ENCODE measurements at places on chromosomes 5 and 9.

DNA sequence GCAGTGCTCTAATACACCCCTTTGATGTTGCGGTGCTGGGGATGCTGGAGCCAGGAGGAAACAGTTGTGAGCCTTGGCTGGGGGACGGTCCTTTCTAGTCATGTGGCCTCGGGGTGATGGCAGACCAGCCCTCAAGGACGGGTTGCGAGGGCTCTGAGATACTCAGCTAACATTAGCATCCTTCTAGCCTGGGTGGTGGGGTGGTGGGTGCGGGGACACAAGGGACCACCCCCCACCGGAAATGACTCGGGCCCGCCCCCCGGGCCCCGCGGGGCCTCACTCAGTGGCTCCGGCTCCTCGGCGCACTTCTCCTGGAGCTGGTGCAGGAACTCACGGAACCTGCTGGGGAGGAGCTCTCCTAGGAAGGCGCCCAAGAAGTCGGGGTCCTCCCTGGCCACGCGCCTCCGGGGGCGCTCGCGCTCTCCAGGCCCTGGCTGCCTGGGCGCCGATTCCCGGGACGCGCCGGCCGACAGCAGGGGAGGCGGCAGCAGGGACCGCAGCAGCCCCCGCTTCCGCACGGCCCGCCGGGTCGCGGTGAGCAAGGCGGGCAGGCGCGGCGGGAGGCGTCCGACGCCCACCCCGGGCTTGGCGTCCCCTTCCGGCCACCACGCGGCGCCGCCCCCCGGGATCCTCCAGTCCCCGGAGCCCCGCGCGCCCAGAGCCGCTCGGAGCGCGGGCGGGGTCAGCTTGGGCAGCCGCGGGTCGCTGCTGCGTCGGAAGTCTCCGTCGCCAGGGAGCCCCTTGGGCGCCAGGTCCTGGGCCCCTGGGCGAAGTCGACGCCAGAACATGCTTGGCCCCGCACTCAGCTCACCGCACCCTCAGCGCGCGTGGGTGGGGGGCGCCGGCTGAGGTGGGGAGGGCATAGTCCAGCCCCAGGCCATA, 873 bp downstream of the C9orf50 start:
- DNase-seq: no peak

DNA sequence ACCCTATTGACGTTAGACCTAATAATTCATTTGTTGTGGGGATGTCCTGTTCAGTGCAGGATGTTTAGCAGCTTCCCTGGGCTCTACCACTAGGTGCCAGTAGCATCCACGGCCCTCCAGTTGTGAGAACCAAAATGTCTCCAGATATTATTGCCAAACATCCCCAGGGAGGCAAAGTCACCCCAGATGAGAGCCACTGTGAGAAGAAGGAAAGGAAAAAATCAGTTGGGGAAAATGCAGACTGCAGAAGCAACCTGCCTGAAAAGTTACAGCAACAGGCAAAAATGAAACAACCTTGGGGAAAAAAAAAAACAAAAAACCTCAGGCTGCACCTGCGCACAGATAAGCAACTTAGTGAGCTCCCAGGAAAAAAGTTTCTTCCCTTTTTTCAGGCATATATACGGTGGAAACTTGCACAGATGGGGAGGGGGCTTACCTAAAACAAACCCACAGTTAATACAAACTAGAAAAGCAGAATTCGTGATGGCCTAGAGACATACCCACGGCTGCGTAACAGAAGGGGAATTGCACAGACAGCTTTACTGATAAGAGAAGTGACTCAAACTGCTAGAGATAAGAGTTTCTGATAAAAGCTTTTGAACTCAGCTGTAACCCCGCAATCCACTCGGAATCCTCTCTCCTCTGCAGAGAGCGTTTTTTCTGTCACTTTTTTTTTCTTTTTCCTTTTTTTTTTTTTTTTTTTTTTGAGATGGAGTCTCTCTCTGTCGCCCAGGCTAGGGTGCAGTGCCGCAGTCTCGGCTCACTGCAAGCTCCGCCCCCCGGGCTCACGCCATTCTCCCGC, 29.8 kb upstream of the FBP1 start:
- DNase-seq: peak; percentile 71

- DNase-seq: no peak
These were observed 121.4 kb downstream of the FER start for GRCh38 chr5:108869066-108869465.

DNA sequence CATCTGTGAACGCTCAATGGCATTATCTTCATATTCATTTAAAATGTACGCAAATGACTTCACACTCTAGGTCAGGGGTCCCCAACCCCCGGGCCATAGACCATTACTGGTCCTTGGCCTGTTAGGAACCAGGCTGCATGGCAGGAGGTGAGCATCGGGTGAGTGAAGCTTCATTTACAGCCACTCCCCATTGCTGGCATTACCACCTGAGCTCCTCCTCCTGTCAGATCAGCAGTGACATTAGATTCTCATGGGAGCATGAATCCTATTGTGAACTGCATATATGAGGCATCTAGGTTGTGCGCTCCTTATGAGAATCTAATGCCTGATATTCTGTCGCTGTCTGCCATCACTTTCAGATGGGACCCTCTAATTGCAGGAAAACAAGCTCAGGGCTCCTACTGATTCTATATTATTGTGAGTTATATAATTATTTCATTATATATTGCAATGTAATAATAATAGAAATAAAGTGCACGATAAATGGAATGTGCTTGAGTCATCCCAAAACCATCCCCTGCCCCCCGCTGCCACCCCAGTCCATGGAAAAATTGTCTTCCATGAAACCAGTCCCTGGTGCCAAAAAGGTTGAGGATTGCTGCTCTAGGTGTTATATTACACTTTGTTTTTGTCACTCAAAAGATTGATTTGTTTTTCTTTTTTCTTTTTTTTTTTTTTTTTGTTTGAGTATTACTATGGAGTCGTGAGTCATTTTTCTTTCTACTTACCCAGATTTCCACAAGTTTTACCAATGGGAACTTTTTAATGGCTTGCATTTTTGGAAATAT, 127.2 kb downstream of the DOCK8 start:
- no peak for DNase-seq

GRCh38 chr5:138504799-138505198, 38.2 kb downstream of the ETF1 start:
- no peak for DNase-seq

DNA sequence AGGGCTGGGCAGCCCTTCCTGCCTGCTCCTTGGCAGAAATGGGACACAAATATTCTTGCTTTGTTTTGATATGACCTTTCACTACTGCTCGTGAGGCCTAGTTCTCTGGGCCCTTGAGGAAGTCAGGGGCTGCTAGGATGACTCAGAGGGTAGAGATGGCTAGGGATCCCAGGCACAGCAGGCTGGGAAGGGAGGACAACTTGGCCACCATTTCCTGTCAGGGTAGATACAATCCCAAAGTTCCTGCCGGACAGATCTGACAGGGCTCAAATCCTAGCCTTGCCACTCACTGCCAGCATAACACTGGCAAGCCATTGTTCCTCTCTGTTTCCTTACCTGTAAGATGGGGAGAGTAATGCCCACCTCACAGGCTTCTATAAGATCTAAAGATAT, 31.7 kb upstream of the MEIKIN start:
- no peak for DNase-seq

DNA sequence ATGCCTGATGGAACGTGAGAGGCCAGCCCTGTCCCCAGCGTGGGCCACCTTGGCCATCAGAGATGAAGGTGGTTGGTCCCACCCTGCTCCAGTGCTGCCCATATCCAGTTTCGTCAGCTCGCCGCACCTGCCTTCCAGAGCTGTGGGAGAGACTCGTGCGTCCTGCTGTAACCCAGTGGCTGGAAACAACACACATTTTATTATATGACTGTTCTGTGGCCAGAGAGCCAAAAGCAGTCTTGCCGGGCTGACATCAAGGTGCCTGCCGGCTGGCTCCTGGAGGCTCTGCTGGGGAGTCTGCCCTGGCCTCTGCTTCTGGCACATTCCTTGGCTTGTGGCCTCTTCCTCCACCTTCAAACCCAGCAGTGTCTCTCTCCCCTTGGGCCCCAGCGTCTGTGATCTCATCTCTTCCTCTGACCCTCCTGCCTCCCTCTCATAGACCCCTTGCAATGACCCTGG, 94.7 kb downstream of the RXRA start:
- no peak for DNase-seq

DNA sequence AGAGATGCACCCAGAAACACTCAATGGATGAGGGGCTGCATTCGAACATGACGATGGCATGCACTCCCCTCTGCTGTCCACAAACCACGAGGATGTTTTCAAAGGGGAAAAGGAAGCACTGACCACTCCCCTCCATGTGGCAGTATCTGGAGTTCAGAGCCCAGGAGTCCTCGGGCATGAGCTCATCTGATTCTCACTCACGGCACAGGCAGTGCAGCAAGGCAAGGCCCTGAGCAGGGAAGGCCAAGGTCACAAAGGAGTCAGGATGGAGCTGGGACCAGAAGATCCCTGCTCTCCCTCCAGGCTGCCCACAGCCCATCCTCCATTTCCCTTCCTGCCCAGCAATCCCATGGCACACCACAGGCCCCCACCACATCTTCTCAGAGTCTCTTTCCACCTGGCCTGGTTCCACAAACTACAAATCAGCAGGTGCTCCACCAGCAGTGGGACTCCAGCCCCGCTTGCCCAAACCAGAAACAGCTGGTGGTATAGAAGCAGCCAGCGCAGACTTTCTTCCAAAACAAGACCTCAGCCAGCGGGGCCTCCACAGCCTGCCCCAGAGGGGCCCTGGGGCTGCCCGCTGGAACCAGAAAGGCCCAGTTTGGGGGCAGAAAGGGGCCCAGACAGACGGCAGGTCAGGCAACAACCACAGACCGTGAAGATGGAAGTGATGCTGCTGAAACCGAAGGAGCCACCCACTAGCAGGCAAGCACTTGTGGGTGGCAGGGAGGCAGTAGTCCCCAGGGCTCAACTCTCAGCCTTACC, 12.2 kb downstream of the TNIP1 start:
- no peak for DNase-seq

- DNase-seq: no peak
These were observed 12.5 kb downstream of the KCNT1 start for GRCh38 chr9:135714242-135715055.

DNA sequence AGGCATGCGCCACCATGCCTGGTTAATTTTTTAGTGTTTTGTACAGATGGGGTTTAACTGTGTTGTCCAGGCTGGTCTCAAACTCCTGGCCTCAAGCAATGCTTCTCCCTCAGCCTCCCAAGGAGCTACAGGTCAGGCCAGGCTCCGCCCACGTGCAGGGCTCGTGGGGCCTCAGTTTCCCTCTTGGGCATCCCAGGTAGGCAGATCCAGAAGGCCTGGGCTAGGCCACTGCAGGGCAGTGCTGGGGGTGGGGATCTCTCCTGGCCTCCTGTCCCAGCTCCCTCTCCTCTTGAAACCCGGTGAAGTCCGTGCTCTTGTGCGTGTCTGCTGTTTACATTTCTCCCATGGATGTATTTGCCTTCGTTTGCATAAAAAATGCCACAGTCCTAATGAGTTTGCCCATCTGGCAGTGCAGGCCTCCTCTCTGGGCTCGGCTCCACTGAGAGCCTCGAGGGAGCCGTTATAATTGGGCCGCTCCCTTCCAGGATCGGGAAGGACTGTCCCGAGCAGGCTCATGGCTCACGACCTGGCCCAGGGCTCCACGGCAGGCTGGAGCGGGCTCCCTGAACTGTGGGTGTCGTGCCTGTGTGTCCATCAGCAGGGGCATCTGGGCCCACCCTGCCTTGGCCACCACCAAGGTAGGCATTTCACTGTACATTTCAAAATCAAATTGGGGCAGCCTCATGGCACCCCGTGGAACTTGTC, 52.6 kb upstream of the RUFY1 start:
- no peak for DNase-seq

DNA sequence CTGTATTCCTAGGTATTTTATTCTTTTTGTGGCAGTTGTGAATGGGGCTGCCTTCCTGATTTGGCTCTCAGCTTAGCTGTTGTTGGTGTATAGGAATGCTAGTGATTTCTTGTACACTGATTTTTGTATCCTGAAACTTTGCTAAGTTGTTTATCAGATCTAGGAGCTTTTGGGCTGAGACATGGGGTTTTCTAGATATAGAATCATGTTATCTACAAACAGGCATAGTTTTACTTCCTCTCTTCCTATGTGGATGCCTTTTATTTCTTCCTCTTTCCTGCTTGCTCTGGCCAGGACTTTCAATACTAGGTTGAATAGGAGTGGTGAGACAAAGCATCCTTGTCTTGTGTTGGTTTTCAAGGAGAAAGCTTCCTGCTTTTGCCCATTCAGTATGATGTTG, 129.9 kb downstream of the DMXL1 start:
- no peak for DNase-seq

DNA sequence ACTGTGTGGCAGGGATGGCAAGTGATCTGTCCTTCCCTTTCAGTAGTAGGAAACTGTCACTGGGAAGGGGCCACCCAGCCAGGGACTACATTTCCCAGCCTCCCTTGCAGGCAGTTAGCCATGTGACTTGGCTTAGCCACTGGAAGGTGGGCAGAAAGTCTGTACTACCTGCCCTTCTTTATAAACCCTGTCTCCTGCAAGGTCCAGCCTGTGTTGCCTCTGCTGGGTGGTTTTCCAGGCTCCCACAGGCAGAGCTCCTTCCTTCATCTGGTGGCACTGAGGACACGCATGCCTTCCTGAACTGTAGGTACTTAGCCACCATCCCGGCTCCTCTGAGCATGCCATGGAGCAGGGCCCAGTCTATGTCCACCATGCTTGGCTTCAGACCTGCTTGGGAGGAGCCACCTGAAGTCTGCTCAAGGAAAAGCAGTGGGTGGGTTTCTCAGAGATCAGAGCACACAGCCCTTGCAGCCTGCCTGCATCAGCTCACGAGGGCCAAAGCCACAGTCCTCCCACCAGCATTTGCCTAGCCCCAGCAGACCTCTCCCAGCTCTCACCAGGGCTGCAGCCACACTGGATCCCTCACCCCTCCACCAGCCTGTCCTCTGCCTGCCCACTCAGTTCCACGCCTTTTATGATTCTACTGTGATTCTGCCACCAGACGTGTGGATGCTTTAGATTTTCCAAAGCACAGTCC, 16.7 kb upstream of the SLC25A51 start:
- DNase-seq: peak; percentile 30

DNA sequence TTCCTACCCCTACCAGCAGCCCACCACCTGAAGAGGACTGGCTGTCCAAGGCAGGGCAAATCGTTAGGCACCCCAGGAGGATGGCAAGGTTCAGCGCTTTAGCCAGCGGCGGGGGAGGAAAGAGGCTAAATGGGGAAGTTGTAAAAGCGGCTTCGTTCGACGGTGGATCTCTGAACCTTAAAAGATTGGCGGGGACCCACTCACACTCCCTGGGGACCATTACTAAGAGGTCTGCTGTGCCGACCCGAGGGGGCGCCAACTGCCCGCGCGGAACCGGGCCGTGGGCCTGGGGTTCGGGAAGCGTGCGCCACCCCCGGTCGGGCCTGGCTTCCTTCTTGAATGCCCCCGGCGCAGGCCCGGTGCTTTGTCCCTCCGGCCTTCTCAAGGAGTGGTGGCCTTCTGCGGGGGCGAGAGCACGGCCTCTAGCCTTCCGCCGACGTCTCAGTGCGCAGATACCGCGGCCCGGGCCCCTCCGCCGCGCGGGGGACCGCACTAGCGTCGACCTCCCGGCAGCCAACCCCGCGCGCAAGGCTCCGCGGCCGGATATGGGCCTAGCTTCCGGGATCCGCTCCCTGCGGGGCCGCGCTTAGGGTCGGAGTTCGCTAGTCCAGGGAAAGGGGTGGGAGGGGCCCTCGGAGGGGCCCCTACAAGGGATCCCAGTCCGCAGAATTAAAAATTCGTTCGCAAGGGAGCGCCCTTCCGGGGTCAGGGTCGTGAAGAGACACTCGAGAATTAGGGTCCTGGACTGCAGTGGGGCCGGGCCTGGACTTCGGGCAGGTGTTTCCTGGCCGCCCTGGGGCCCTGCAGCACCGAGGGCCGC, 10.5 kb downstream of the NR2F1-AS1 start:
- no peak for DNase-seq

GRCh38 chr5:6773342-6774035, 60.3 kb downstream of the TENT4A start:
- DNase-seq: no peak

- no peak for DNase-seq
These were observed 154.8 kb downstream of the SIL1 start for GRCh38 chr5:139043157-139043905.
